ENCODE measurements at places on chromosomes 13 and 19.
A peak's percentile ranks its signal among the peaks of the same experiment; 100 is the strongest.

DNA sequence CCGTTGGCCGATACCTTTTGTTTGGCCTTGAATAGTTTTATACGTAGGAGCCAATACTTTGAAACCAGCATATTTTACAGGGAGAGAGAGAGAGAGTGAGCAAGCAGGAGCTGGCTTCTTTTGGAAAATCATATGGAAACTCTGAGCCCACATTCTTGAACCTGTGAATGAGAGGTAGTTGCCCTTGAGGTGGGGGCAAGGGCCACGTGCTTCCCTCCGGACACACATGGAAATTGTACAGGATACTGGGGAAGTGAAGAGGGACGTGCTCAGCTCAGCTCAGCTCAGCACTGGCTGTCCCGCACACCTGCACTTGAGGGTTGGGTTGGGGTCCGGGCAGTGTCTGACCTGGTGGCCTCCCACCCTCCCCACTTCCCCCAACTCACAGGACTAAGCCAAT is 68.3 kb downstream of the SPRYD7 start:
- no peak for DNase-seq
- no peak overlapping the region for H3K4me3 ChIP-seq
- H3K27me3 ChIP-seq, result peaks cover 5% of the 10 kb centered on the region
- H3K36me3 ChIP-seq, result peaks cover 4% of the 10 kb centered on the region

DNA sequence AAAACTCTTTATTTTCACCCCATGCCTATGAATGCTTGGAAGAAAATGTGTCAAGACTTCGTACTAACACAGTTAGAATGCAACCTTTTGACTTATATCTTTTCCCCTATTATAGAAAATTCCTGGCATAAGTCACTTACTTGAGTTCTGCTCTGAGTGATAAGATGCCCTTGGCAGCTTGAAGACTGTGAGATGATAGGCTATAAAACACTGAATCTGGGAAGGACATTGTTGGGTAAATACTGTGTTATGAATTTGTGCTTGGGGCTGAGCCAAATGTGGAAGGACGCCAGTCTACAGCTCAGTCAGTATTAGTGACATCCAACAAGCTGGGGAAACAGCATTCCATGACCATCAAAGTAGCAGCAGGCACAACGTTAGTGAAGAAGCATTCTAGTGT is 368.0 kb upstream of the SGCG start:
- no peak overlapping the region for H3K27ac ChIP-seq
- no peak for DNase-seq
- H3K4me3 ChIP-seq, result no peak overlapping the region

- no peaks in the 10 kb centered on the region for H3K36me3 ChIP-seq
- H3K4me1 ChIP-seq, result peaks cover 2% of the 10 kb centered on the region
- no peak overlapping the region for H3K27ac ChIP-seq
- DNase-seq, result no peak
- no peak overlapping the region for H3K4me3 ChIP-seq
- peaks cover 26% of the 10 kb centered on the region for H3K27me3 ChIP-seq
Measured at GRCh38 chr19:41249707-41250423, 14.3 kb upstream of the HNRNPUL1 start.

- H3K4me3 ChIP-seq, result no peak overlapping the region
- no peaks in the 10 kb centered on the region for H3K27me3 ChIP-seq
- peaks cover 27% of the 10 kb centered on the region for H3K4me1 ChIP-seq
- H3K36me3 ChIP-seq, result peaks cover 23% of the 10 kb centered on the region
- peak overlapping the region; percentile 69 for H3K27ac ChIP-seq
- DNase-seq, result no peak
Measured at GRCh38 chr13:31951215-31951678, 80.3 kb upstream of the FRY start.

GRCh38 chr13:47875201-47875600 is 125.9 kb downstream of the SUCLA2 start:
- no peaks in the 10 kb centered on the region for H3K36me3 ChIP-seq
- H3K27ac ChIP-seq, result no peak overlapping the region
- no peaks in the 10 kb centered on the region for H3K4me1 ChIP-seq
- H3K4me3 ChIP-seq, result no peak overlapping the region
- H3K27me3 ChIP-seq, result no peaks in the 10 kb centered on the region
- no peak for DNase-seq

DNA sequence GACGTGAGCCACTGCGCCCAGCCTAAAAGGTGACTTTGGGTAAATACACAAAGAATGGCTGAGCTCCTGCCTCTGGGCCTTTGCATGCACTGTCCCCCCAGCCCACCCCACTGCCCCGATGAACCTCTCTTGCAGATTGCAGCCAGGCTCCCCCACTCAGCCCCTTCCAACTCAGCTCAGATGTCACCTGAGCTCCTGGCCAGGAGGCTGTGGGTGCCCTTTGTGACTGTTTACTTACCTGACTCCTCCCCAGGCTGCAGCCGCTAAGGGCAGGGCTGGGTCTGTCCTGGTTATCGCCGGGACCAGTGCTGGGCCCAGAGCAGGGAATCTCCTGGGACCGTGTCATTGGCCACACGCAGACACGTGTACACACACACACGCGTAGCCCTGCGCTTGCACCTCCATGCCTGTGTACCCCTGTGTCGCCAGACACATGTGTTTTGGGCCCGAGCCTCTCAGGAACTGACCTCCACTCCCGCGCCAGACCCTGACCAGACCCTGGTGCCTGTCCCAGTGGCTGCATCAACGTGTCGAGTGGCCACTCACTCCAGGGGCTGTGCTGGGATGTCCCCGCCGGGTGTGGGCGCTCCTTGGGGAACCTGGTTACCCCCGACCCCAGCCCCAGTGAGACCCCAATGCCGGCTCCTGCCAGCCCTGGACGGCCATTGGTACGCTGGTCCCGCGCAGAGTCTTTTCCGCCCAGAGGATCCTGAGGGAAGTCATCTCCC is 18.7 kb downstream of the EFNA2 start:
- no peaks in the 10 kb centered on the region for H3K36me3 ChIP-seq
- H3K4me1 ChIP-seq, result no peaks in the 10 kb centered on the region
- no peaks in the 10 kb centered on the region for H3K27me3 ChIP-seq

- peak overlapping the region; percentile 95 for H3K27ac ChIP-seq
- peaks cover 24% of the 10 kb centered on the region for H3K4me1 ChIP-seq
- H3K4me3 ChIP-seq, result peak overlapping the region; percentile 83
Measured at GRCh38 chr13:49256841-49257240, 9.1 kb downstream of the CDADC1 start.

DNA sequence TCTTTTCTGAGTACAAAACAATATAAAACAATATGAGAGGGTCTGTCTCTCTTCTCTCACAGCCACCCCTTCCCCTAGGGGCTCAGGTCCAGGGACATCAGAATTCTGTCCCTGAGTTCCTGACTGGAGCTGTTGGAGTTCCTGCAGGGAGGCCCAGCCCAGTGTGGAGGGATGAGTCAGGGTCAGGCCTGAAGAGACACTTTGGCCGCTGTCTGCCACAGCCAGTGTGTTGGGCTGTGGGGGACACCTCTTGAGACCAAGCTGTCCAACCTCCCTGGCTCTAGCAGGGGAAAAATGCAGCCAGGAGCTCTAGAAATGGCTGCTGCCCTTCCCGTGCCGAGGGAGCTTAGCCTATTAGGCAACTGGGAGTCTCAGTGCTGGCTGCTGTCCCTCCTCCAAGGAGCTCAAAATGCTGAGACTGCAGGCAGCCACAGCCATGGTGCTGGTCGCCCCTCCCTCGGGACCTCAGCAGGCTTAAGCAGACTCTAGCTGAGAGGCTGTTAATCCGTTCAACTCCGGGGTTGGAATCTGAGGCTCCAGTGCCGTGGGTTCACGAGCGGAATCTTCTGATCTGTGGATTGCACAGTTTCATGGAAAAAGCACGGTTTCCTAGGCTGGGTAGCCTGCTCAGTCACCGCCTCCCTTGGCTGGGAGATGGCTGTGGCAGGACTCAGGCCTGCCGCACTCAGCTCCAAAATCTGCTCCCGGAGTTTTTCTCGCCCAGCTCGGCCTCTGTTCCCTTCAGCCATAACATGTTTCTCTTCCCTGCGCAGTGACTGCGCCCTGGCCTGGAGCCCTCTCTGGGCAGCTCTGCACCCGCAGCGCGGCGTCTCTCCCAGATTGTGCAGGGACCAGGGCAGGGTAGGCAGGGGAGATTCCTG is 3.8 kb upstream of the ZNF626 start:
- H3K27ac ChIP-seq, result peak overlapping the region; percentile 61
- H3K27me3 ChIP-seq, result no peaks in the 10 kb centered on the region
- no peak overlapping the region for H3K4me3 ChIP-seq

GRCh38 chr19:4914736-4915501 is 5.6 kb downstream of the UHRF1 start:
- H3K4me3 ChIP-seq, result peak overlapping the region; percentile 99
- peak overlapping the region; percentile 96 for H3K27ac ChIP-seq
- peak; percentile 65 for DNase-seq
- peaks cover 34% of the 10 kb centered on the region for H3K4me1 ChIP-seq

GRCh38 chr13:46360604-46361003 is 26.4 kb downstream of the RUBCNL start:
- no peaks in the 10 kb centered on the region for H3K36me3 ChIP-seq
- no peaks in the 10 kb centered on the region for H3K27me3 ChIP-seq
- no peak for DNase-seq
- H3K4me3 ChIP-seq, result no peak overlapping the region

GRCh38 chr19:36488118-36488845 is 1.1 kb downstream of the ZNF566 start:
- H3K4me3 ChIP-seq, result peak overlapping the region; percentile 99
- no peak for DNase-seq
- H3K27me3 ChIP-seq, result no peaks in the 10 kb centered on the region
- H3K27ac ChIP-seq, result peak overlapping the region; percentile 94
- no peaks in the 10 kb centered on the region for H3K36me3 ChIP-seq

- H3K36me3 ChIP-seq, result peaks cover 19% of the 10 kb centered on the region
- H3K4me3 ChIP-seq, result peak within 1 kb of the TSS; percentile 100
- peaks cover 28% of the 10 kb centered on the region for H3K4me1 ChIP-seq
- peak; percentile 91 for DNase-seq
Measured at GRCh38 chr19:49473868-49474541, at the start of gene FLT3LG. FLT3LG (plus strand) TSS chr19:49474215; CDS start chr19:49474640, 425 bp downstream.

- H3K4me1 ChIP-seq, result peaks cover 26% of the 10 kb centered on the region
- no peak for DNase-seq
- no peaks in the 10 kb centered on the region for H3K36me3 ChIP-seq
- H3K27me3 ChIP-seq, result no peaks in the 10 kb centered on the region
Measured at GRCh38 chr13:40780822-40781401, 8.5 kb upstream of the SLC25A15 start.

GRCh38 chr13:61592489-61592888 is 176.8 kb upstream of the PCDH20 start:
- H3K36me3 ChIP-seq, result no peaks in the 10 kb centered on the region
- no peak overlapping the region for H3K4me3 ChIP-seq
- no peaks in the 10 kb centered on the region for H3K27me3 ChIP-seq
- no peak overlapping the region for H3K27ac ChIP-seq
- H3K4me1 ChIP-seq, result no peaks in the 10 kb centered on the region

- no peak overlapping the region for H3K27ac ChIP-seq
- peaks cover 3% of the 10 kb centered on the region for H3K36me3 ChIP-seq
- DNase-seq, result no peak
- H3K27me3 ChIP-seq, result peaks cover 14% of the 10 kb centered on the region
Measured at GRCh38 chr19:1290703-1291651, 5.3 kb downstream of the EFNA2 start.

- peak overlapping the region; percentile 90 for H3K4me3 ChIP-seq
- peaks cover 17% of the 10 kb centered on the region for H3K4me1 ChIP-seq
- DNase-seq, result no peak
- H3K36me3 ChIP-seq, result peaks cover 4% of the 10 kb centered on the region
- H3K27me3 ChIP-seq, result no peaks in the 10 kb centered on the region
- peak overlapping the region; percentile 84 for H3K27ac ChIP-seq
Measured at GRCh38 chr19:17419154-17419620, 660 bp upstream of the MVB12A start.

GRCh38 chr19:14410091-14411051 is 8.8 kb downstream of the DDX39A start:
- H3K4me1 ChIP-seq, result peaks cover 61% of the 10 kb centered on the region
- H3K4me3 ChIP-seq, result peak overlapping the region; percentile 88
- H3K27ac ChIP-seq, result peak overlapping the region; percentile 93
- peaks cover 10% of the 10 kb centered on the region for H3K36me3 ChIP-seq
- DNase-seq, result peak; percentile 43

DNA sequence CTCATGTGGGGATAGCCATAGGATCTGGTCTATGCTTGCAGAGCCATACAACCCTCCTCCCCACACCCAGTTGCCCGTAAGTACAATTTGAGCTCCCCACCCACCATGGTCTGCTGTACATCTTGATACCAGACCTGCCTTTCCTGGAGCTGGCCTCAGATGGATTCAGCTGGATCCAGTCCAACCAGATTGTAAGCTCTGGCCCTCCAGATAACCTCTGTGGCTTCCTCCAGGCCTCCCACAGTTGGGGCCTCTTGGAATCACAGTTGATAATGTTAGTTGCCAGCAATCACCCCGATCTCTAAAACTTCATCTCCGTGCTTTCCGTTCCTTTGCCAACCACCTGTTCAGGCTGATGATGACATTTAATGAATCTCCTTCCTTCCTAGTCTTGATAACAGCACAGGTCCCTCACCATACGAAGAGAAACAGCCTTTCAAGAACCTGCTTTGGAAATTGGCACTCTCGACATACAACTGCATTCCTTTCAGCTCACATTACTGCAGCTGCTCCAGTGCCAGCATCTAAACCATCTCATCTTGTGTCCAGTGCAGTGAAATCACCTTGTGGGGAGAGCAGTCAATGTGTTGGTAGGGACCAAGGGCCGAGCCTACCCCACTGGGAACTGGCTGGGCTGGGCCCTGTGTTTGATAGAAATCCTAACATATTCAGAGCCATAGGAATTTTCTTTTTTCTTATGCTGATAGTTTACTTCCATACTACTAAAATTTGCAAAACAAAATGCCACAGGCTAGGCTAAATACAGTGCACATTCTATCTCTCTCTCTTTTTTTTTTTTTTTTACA is 15.1 kb upstream of the FOXO1 start:
- H3K36me3 ChIP-seq, result no peaks in the 10 kb centered on the region
- peaks cover 5% of the 10 kb centered on the region for H3K4me1 ChIP-seq
- no peak for DNase-seq
- H3K4me3 ChIP-seq, result no peak overlapping the region
- H3K27me3 ChIP-seq, result no peaks in the 10 kb centered on the region

DNA sequence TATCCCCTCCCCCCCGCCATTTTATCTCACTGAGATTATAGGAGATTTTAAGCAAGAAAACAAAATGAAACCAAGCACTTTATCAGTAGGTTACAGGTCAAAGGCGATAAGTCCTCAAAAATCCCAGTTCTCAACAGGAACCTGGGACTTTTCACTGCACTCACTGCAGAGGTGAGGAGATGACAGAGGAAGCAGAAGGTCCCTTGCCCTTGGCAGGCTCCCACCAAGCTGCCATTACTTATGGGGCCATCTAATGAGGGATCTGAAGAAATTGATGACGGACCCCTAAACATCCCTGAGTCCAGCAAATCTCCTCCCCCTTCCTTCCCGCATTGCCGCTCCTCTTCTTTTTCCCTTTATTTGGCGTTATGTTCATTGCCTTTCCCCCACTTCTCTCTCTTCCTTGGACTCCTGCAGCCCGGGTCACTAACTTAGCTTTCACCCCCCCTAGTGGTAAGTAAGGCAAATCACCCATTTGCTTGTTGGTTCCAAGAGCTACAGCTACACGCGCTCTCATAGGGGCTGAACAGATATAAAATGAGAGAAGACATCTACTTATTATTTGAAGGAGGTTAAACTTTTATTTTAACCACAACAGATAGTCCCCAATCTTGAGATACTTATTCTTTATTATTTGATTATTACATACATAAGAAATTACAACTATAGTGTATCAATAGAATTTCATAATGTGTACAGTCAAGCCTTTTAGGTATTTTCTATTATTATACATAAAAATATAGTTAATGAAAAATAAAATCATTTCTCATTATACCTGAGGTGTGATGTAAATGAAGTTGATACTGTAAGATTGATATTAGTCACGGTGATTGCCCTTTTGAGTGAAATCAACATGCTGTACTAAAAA is 52.0 kb upstream of the ARGLU1 start:
- peaks cover 52% of the 10 kb centered on the region for H3K27me3 ChIP-seq
- H3K27ac ChIP-seq, result no peak overlapping the region
- no peak for DNase-seq
- peaks cover 2% of the 10 kb centered on the region for H3K36me3 ChIP-seq
- H3K4me3 ChIP-seq, result peak overlapping the region; percentile 28
- peaks cover 3% of the 10 kb centered on the region for H3K4me1 ChIP-seq

Measured in T-helper 17 cell (primary cell).